Dermis blood vessel endothelial cell (primary cell): ENCODE measurements at places on chromosomes 4 and X.

DNA sequence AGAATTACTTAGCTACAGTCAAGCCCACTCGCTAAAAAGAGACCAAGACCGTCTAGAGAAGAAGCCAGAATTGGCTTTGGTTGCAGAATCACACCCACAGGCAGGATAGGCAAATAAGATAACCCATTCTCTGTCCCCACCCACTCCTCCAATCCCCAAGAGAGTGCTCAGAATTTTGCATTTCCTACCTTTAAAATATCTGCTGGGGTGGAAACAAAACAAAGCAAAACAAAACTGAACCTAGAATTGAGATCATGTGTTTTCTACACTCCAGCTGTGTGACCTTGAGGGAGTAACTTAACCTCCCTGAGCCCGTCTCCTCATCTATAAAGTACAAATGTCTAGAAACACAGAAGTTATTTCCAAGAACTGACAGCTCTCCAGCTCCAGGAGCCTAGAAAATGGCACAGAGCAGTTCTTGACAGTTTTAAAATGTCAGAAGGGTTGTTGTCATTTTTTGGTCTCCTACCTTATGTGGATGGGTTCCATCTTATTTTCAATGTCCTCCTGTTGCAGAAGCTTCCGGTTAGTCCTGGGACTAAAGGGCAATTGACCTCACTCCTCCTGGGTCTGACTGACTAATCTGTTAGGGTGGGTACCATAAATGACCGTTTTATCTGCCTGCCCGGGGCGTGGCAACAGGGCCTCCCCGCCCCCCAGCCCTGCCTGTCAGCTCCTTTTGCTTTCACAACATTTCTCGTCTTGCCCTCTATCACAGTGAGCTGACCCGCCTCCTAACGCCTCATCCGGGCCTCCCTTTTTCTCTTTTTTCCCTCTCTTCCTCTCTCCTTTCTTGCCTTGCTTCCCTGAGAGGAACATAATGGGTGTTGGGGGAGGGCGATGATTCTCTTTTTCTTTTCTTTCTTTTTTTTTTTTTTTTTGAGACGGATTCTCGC lies 114.0 kb downstream of the RBM47 start:
- no peak for DNase-seq

GRCh38 chrX:128438082-128438481 lies 385.9 kb upstream of the ACTRT1 start:
- no peak for DNase-seq

GRCh38 chrX:151006410-151007109 lies 23.4 kb downstream of the HMGB3 start:
- no peak for DNase-seq

- DNase-seq = no peak
These were observed 96.5 kb upstream of the PUDP start for GRCh38 chrX:7244405-7244804.

DNA sequence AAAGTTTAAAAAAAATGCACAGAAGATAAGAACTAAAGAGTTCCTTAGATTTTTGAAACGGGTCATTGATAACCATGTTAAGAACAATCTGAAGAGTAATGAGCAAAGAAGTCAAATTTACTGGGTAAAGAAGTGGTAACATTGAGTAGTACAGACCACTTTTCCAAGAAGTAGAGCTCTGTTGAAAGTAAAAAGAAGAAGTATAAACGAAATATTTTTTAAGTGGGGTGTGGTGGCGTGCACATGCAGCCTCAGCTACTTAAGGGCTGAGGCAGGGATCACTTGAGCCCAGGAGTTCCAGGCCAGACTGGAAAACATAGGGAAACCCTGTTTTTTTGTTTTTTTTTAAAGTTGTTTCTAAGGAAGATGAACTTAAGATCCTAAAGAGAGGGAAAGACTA lies 68.5 kb downstream of the UBA6 start:
- DNase-seq = no peak

GRCh38 chr4:157076578-157076947 lies 613 bp downstream of the GLRB start:
- DNase-seq = no peak

- DNase-seq = no peak
These were observed 104.4 kb downstream of the HHIP start for GRCh38 chr4:144750348-144750747.

- no peak for DNase-seq
These were observed 18.6 kb upstream of the TEX13B start for GRCh38 chrX:108000751-108001150.

DNA sequence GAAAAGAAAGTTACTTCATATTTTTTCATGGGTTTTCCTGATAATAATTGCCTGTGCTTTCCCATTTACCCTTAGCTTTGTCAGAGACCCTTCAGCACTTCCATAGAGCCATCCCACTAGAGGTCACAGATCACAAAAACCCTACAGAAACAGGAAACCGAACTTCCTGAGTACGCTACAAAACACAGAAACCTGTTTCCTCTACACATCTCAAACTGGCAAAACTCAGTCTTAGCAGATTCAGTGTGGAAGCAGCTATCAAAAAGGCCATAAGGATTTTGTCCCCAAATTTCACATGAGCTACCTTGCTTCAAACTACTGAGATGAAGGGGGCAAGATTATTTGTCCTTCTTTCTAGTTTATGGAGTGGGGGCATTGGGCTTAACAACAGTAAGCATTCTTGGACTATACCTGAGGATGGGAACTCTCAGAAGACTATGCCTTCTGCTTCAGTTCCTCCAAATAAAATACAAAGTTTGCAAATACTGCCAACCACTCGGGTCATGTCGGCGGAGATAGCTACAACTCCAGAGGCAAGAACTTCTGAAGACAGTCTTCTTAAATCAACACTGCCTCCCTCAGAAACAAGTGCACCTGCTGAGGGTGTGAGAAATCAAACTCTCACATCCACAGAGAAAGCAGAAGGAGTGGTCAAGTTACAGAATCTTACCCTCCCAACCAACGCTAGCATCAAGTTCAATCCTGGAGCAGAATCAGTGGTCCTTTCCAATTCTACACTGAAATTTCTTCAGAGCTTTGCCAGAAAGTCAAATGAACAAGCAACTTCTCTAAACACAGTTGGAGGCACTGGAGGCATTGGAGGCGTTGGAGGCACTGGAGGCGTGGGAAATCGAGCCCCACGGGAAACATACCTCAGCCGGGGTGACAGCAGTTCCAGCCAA lies at the start of gene MMRN1:
Gene MMRN1, plus strand, starts transcription at position 206 of the 902 bp plus-strand sequence. Its CDS starts 118 bp downstream, at position 324.
- DNase-seq = peak; percentile 88

DNA sequence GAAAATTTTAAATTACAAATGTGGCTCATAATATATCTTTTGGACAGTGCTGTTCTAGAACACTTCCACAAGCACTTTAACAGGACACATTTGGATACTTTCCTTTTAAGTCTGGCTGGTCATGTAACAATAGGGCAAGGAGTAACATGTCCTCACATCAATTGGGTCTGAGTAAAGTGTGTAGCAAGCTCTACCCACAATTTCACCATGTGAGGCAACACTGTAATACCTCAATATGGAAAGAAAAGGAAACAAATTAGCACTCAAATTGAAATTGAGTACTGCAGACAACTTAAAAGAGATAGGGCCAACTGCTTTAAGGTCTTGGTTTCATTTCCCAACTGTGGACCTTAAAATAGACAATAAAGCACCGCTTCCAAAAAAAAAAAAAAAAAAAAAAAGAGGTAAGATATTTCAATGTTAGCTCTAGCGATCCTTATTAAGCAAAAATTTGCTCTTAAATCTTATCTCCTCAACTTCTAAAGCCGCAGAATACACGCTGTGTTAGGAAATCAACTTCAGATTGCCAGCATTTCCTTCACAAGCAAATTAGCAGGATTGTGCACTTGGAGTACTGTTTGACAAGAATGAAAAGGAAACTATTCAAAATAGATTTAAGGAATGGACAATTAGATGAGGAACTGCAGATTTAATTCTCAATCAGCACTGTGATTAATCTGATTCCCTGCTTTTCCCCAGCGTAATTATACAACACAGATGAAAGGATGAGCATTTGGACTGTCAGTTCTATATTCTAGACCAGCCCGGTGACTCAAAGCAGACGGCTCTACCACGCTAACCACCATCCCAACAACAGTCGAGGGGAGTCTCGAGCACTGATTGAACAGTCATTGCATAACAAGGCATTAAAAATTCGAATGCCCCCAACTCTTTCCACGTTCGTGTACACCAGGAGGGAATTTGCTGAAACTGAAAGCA lies 1.6 kb downstream of the CASK start:
- peak; percentile 29 for DNase-seq

DNA sequence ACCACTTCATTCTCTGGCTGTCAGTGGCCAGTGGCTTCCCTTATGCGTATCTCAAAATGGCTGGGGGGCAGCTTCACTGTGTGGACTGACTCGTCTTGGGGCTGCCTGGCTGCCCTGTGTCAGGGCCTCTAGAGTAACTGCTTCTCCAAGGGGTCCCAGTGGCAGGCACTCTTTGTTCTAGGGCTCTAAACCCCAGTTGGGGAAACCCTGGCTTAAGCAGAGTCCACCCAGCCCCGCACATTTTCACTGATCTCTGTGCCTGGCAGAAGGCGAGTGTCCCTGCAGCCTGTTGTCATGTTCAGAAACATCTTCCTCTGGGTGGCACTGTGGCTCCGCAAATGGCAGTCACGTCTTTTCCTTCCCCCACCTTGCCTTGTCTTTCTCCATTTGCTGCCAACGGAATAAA lies 59.7 kb downstream of the NBDY start:
- no peak for DNase-seq

DNA sequence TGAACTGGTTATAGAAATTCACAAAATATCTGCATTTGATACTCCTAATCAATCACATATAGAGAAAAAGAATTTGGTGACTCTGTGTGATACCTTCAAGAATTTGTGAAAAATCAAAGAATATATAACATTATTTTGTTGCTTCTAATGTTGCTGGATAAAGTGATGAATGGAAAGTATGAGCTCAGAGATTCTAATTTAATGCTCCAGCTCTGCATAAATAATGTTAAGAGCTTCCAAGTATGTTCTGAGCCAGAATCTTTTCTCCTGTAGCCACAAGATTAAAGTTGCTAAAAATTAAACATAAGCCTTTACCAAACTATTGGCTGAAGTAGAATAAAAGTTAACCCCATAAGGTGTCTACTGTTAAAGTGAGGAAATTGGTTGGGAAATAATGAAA lies 294.7 kb upstream of the CT83 start:
- no peak for DNase-seq

DNA sequence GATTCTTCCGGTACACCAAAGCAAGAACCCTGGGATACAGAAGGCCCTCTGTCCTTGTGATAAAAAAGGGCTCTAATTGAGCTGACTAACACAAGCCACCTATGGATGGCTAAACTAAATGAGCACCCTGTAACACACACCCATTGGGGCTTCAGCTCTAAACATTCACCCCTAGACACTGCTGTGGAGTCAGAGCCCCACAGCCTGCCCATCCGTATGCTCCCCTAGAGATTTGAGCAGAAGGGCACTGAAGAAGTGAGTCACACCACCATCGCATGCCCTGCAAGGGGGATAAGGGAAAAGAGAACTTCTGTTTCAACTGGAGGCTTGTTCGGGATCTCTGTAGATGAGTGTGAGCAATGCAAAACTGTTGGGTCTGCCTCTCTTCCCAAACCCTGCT lies 545.2 kb downstream of the KCTD8 start:
- DNase-seq = no peak

- no peak for DNase-seq
These were observed 1718.9 kb downstream of the C4orf33 start for GRCh38 chr4:130814896-130815295.

GRCh38 chr4:99828477-99828876 lies 11.8 kb downstream of the DAPP1 start:
- DNase-seq = no peak

DNA sequence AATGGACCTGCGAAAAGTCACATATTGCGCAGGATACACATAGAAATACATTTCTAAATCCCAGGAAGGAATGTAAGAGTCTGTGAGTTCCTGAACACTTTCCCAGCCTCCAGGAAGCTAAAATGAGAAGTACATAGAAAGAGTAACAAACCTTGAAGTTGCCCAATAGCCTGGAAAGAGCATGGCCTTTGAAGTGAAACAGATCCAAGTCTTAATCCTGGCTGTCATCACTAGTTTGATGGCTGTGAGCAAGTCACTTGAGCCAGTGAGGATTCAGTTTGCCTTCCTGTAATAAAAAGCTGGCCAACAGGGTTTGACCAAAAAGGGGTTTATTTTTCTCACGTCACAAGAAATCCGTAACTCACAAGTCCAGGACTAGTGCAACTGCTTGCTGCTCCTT lies 69.8 kb downstream of the ARHGEF38 start:
- DNase-seq = no peak

- DNase-seq = no peak
These were observed 113.5 kb upstream of the HSD17B10 start for GRCh38 chrX:53547668-53548067.

DNA sequence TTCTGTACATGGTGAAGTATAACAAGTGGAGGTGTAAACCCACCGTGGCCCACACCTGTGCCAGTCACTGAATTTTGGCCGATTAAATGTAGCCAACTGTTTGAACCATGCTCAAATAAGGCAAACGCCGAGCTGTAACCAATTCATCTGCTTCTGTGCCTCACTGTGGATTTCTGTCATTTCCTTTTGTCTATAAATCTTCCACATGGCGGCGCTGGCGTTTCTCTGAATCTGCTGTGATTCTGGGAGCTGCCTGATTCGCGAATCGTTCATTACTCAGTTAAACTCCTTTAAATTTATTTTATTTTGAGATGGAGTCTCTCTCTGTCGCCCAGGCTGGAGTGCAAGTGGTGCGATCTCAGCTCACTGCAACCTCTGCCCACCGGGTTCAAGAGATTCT lies 19.2 kb downstream of the SUPT20HL2 start:
- peak; percentile 39 for DNase-seq

- no peak for DNase-seq
These were observed 43.5 kb upstream of the TMEM164 start for GRCh38 chrX:109959356-109959871.

DNA sequence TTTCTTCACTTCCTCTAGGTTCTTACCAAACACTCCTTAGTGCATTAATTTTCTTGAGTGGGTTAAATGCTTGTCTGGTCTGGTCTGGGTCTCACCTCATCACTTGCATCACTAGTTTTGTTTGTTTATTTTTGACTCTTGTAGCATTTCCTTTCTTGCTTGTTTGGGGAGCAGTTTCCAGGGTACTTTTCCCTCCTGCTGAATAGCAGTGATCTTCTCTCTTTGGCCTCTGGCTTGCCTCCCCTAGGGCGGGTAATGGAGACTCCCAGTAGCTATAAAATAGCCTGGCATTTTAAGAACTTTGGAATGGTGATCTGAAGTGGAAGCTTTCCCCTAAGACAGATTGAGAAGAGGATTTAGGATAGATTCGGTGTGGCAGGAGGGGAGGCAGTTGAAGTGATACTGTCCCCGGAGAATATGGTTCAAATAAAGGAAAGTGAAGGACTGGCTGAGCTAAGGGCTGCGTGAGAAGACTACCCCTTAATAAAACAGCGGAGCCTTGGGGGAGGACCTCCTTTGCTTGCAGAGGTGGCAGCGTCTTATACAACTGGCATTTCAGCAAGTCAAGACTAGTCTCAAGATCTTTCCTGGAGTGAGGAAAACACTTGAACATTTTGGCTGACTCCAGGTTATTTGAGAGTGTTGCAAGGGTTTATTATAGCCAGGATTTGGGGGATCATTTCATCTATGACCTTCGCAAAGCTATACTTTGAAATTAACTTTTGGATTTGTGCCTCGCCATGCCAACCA lies 190.6 kb downstream of the FRAS1 start:
- no peak for DNase-seq
